ENCODE measurements at places on chromosomes 1 and 21. TPM values are rescaled to one million over a fixed set of nuclear protein-coding genes. Genes with fewer than 3 reads are reported as not detected.

DNA sequence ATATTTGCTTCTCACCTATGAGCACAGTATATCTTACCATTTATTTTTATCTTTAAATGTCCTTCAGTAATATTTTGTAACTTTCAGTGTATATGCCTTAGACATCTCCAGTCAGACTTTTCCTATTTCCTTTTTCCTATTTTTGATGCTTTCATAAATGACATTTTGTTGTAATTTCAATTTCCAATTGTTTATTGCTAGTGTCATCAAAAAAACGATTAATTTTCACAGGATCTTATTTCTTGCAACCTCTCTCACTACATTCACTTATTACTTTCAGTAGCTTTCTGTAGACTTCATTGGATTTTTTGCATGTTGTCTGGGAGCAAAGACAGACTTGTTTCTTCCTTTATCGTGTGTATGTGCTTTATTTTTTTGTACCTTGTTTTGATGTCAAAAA lies 602.4 kb downstream of the AJAP1 start:
- DNase-seq: no peak
- no peaks in the 10 kb centered on the region for H3K36me3 ChIP-seq
- no peaks in the 10 kb centered on the region for H3K4me1 ChIP-seq
- no peak overlapping the region for H3K4me3 ChIP-seq

DNA sequence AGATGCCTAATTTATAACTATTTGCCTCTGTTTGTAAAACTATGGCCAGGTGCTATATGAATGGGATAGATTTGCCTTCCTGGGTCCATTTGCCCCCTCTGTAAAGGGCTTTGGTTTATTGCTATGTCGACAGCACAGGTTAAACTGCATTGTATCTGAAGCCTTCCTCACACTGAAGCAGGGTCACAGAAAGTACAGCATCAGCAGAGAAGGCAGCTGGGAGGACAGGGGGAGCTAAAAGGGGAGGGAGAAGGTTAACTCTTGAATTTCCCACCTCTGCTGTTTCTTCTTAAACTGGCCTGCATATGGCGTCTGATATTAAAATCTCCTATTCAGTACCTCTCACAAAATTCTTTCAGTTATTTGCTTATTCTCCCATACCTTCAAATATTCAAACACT lies 297.4 kb downstream of the TM2D1 start:
- peaks cover 33% of the 10 kb centered on the region for H3K4me1 ChIP-seq
- no peak for DNase-seq
- no peak overlapping the region for H3K4me3 ChIP-seq
- H3K36me3 ChIP-seq: peaks cover 16% of the 10 kb centered on the region

DNA sequence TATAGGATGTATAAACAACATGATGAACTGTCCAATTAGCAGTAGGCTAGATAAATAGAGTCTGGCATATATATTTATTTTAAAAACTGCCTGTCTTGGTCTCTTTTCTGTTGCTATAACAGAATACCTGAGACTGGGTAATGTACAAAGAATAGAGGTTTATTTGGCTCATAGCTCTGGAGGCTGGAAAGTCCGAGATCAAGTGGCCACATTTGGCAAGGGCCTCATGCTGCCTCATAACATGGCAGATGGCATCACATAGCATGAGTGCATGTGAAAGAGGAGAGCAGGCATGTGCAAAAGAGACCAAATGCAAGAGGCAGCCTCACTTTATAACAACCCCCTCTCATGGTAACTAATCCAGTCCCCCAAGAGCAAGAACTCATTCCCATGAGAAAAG lies 6.0 kb downstream of the STYXL2 start:
- peaks cover 13% of the 10 kb centered on the region for H3K4me1 ChIP-seq
- no peaks in the 10 kb centered on the region for H3K27me3 ChIP-seq
- H3K36me3 ChIP-seq: no peaks in the 10 kb centered on the region
- DNase-seq: no peak
- H3K27ac ChIP-seq: no peak overlapping the region
- H3K4me3 ChIP-seq: no peak overlapping the region

DNA sequence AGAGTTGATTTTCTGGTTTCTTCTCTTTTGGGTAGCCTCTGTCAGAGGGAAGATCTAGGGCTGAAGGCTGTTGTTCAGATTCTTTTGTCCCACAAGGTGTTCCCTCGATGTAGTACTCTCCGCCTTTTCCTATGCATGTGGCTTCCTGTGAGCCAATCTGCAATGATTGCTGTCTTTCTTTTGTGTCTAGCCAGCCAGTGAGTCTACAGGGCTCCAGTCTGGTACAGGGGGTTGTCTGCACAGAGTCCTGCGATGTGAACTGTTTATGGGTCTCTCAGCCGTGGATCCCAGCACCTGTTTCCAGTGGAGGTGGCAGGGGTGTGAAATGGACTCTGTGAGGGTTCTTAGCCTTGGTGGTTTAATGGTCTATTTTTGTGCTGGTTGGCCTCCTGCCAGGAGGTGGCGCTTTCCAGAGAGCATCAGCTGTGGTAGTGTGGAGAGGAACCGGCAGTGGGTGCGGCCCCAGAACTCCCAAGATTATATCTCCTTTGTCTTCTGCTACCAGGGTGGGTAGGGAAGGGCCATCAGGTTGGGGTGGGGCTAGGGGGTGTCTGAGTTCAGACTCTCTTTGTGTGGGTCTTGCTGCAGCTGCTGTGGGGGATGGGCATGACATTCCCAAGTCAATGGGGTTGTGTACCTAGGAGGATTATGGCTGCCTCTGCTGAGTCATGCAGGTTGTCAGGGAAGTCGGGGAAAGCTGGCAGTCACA lies 81.3 kb upstream of the C21orf91 start:
- no peaks in the 10 kb centered on the region for H3K27me3 ChIP-seq
- no peak overlapping the region for H3K27ac ChIP-seq
- no peaks in the 10 kb centered on the region for H3K4me1 ChIP-seq
- no peaks in the 10 kb centered on the region for H3K36me3 ChIP-seq

GRCh38 chr1:7594002-7594713 lies 176.9 kb upstream of the VAMP3 start:
- no peaks in the 10 kb centered on the region for H3K36me3 ChIP-seq
- DNase-seq: no peak
- H3K4me1 ChIP-seq: no peaks in the 10 kb centered on the region
- no peak overlapping the region for H3K4me3 ChIP-seq
- no peak overlapping the region for H3K27ac ChIP-seq

DNA sequence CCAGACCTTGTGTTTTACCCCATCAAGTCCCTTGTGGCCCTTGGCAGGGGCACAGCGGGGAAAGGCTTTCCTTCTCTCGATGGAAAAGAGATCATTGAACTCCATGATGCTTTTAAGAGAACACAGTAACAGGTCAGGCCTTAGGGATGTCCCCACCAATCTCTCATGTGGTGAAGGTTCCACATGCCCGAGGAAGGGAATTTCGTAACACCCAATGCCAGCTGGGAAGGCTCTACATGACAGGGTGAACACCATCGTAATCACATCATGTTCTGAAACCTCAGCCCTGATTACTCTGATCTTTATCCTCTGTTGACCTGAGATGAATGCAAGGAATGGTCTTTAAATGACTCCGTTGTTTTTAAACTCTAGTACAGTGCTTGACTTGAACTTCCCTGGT lies 105.5 kb upstream of the SPAG17 start:
- no peaks in the 10 kb centered on the region for H3K4me1 ChIP-seq
- H3K27me3 ChIP-seq: no peaks in the 10 kb centered on the region
- no peaks in the 10 kb centered on the region for H3K36me3 ChIP-seq
- no peak for DNase-seq

DNA sequence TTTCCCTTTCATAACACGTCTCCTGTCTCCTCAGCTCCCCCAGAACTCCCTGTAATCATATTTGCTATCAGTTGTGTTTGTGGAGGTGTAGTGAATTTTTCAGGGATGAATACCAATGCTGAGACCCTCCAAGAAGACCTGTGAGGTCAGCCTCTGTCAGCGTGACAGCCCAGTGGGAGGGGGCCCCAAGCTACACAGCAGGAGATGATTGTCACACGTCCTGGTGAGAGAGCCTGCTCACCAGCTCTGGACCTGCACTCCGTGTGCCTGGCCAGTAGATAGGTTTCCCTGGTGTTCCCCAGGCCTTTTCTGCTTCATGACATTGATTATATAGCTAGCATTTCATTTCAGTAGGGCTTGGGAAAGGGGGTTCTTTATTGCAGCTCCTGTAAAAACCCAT lies 421.5 kb downstream of the KIF26B start:
- H3K4me3 ChIP-seq: no peak overlapping the region
- no peak for DNase-seq
- no peak overlapping the region for H3K27ac ChIP-seq
- H3K4me1 ChIP-seq: no peaks in the 10 kb centered on the region

GRCh38 chr1:157388057-157388456 lies 164.3 kb downstream of the FCRL5 start:
- no peak overlapping the region for H3K4me3 ChIP-seq
- H3K36me3 ChIP-seq: no peaks in the 10 kb centered on the region
- no peaks in the 10 kb centered on the region for H3K4me1 ChIP-seq
- H3K27me3 ChIP-seq: peaks cover 93% of the 10 kb centered on the region
- no peak for DNase-seq

DNA sequence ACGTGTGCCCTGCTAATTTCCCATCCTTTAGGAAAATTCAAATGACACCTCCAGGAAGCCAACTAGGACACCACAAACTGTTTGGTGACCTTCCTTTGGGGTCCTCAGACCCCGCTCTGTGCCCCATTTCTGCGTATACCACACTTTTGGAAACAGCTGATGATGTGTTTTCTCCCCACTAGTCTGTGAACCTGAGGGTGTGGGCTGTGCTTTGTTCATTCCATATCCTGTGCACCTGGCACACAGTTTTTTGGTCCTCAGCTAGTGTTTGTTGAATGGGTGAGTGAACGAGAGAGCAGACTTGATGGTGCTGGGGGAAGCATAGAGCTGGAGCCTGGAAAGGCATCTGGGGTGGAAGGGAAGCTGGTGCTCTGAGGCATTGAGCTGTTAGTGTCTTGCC lies 48.6 kb downstream of the RPS6KA1 start:
- DNase-seq: no peak
- no peaks in the 10 kb centered on the region for H3K27me3 ChIP-seq
- no peak overlapping the region for H3K4me3 ChIP-seq
- H3K4me1 ChIP-seq: no peaks in the 10 kb centered on the region
- peaks cover 10% of the 10 kb centered on the region for H3K36me3 ChIP-seq
- H3K27ac ChIP-seq: no peak overlapping the region

- H3K36me3 ChIP-seq: peaks cover 20% of the 10 kb centered on the region
- no peak overlapping the region for H3K27ac ChIP-seq
- no peak overlapping the region for H3K4me3 ChIP-seq
- DNase-seq: no peak
- no peaks in the 10 kb centered on the region for H3K27me3 ChIP-seq
- no peaks in the 10 kb centered on the region for H3K4me1 ChIP-seq
Measured at GRCh38 chr1:224289396-224289795, 40.6 kb downstream of the NVL start.

DNA sequence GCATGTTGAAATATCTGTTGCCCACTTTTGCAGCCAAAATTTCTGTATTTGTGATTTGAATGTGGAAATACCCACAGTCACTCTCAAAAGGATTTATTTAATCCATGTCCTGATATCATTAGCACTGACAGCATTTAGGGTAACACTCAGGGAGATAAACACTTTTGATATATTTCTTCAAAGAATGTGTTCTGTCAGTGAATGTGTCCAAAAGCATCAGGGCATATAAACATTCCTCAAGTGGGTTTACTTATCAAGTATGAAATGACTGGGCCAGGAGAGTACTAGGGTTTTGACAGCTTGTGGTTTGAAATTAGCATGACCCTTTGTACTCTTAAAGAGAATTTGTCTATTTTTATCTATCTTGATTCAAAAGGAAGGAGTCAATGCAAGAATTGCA lies 1302.1 kb upstream of the ADGRL2 start:
- H3K27me3 ChIP-seq: no peaks in the 10 kb centered on the region
- DNase-seq: no peak
- no peak overlapping the region for H3K27ac ChIP-seq
- H3K4me1 ChIP-seq: no peaks in the 10 kb centered on the region

The TRIM58 gene
- total RNA-seq: not detected

The IFI44L gene
- 82.0 TPM for total RNA-seq

The TMPRSS15 gene
- not detected for total RNA-seq

The RNF186 gene
- not detected for total RNA-seq

The S100B gene
- not detected for total RNA-seq

The EFNA3 gene
- 1.7 TPM for total RNA-seq

The DBT gene
- 10.4 TPM for total RNA-seq

The ZSWIM5 gene
- 0.24 TPM for total RNA-seq

The GIPC2 gene
- 2.1 TPM for total RNA-seq

Measured in Calu3 (cell line).